ENCODE measurements at places on chromosomes 13 and 19. TPM values are rescaled to one million over a fixed set of nuclear protein-coding genes. Genes with fewer than 3 reads are reported as not detected.

COX6B2 gene
- total RNA-seq: 3.4 TPM

PLIN4 gene
- 2.3 TPM for total RNA-seq

ZNF99 gene
- total RNA-seq: not detected

DNA sequence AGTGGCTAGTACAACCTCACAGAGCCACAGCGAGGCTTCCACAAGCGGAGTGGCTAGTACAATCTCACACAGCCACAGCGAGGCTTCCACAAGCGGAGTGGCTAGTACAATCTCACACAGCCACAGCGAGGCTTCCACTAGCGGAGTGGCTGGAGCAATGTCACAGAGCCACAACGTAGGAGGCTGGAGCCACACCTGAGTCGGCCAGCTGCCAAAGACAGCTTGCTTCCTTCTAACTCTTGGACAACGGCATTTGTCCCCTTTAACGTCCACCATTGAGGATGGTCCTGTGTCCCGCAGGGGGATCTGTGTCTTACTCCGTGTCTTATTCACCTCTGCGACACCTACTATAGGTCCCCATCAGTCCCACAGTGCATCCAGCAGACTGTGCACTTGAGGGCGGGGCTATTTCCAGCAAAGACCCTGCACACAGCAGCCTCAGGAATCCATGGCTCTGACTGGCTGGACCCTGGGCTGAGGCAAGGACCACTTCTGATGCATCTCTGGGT is 3.7 kb downstream of the ZNF787 start:
- no peak overlapping the region for H3K4me3 ChIP-seq
- peaks cover 61% of the 10 kb centered on the region for H3K36me3 ChIP-seq
- no peak overlapping the region for H3K27ac ChIP-seq

DNA sequence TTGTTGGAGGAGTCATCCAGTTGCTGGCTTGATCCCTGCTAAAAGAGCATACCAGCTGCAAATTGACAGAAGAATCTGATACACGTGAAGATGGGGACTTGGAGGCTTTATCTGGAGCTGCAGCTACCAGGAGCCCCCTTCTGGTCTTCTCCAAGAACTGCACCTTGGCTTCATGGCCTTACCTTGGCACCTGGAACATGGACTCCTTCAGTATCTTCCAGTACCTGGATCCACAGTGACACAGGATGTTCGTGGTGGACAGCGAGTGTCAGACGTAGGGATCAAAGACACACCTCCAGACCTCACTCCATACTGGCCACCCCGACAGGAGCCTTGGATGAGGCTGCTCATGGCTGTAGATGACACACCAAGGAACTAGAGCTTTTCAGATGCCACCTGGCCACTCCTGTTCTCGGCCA is 9.9 kb upstream of the ACSBG2 start:
- H3K4me1 ChIP-seq: no peaks in the 10 kb centered on the region
- no peaks in the 10 kb centered on the region for H3K36me3 ChIP-seq
- H3K27me3 ChIP-seq: no peaks in the 10 kb centered on the region
- no peak overlapping the region for H3K27ac ChIP-seq

DNA sequence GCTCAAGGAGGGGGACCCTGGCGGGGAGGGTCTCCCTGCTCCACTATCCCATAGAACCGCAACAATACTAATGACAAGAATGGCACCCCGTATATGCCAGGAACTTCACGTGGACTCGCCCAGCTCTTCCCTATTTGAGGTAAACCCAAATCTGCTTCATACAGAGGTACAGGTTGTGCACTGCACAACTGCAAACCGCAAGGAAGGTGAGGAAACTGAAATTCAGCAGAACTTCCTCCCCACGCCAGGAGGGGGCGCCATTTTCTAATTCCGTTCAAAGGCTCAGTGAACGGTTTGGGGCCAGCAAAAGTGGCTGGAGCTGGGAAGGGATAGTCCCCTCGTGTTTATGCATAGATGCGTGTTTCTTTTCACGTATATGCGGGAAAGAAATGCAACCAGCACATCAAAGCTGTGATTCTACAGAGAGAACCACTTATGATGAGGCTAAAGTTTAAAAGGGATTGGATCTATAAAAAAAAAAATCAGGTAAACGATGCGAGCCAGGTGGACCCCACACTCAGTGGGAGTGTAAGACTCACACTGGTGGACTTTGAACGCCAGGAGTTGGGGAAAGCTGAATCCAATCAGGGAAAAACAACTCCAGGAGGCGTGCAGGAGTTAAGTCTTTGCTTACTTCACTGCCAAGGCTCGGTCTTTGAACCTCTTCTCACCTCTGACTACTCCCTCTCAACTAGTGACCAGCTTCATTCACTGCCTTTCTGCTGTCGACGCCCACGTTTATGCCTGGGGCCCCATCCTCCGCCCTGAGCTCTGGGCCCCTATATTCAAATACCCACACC is 20.3 kb downstream of the C19orf81 start:
- no peak overlapping the region for H3K4me3 ChIP-seq
- DNase-seq: peak; percentile 45
- H3K36me3 ChIP-seq: peaks cover 5% of the 10 kb centered on the region
- H3K27me3 ChIP-seq: peaks cover 55% of the 10 kb centered on the region
- H3K27ac ChIP-seq: no peak overlapping the region
- no peaks in the 10 kb centered on the region for H3K4me1 ChIP-seq

All from Calu3 (cell line).